ENCODE measurements at places on chromosomes 6 and 20.

GRCh38 chr6:167422934-167423333, 98.0 kb downstream of the TTLL2 start:
- DNase-seq: no peak

DNA sequence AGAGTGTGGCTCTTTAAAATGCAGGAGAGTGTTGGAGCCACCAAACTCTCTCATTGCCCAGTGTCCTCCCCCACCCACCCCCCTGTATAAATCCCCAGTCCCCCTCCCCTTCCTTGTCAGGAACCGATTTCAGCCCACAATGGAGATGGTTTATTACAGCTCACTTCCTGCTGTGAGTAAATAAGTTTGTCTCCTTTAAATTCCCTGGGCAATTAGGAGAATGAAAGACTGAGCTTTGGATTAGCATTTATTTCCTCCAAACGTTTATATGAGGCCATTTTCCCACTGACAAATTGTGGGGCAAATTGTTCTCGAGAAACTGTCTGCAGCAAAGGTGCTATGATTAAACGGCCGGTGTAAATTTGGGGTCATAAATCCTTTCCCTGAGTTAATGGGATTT, 128.8 kb downstream of the DHX35 start:
- DNase-seq: no peak

DNA sequence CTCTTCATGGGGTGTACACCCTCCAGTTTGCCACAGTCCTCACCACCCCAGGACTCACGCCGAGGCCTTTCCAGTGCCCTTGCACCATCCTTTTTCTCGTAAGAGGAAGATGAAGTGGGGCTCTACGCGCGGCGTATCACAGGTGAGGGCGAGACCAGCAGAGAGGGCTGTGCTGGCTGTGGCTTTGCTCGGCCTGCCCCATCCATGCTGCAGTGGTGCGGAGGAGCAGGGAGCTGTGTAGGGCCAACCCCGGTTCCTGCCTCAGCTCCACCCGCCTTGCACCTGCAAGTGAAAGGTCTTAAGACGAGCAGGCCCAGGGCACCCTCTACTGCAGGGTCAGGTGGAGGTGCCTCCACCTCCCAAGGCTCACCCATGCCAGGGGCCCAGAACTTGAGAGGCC, 24.1 kb downstream of the RBCK1 start:
- no peak for DNase-seq

GRCh38 chr6:149761438-149761837, 11.9 kb downstream of the PCMT1 start:
- no peak for DNase-seq

GRCh38 chr6:47817749-47818148, 35.9 kb downstream of the OPN5 start:
- no peak for DNase-seq

DNA sequence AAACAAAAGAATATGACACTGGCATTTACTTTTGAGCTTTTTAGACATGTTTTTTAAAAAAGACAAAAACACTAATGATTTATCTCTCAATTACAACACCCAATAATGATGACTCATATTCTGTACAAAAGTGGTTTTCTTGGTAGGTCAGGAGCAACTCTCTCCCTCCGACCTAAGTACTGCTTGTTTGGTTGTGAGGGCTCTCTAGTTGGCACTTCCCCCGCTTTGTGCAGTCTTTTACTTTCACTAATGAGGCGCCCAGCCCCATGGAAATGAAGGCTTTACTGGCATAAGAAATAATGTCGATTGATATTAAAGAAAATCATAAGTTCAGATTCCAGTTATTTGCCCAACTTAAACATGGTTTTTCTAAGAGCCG, 1.3 kb downstream of the KPNA5 start:
- peak; percentile 16 for DNase-seq

DNA sequence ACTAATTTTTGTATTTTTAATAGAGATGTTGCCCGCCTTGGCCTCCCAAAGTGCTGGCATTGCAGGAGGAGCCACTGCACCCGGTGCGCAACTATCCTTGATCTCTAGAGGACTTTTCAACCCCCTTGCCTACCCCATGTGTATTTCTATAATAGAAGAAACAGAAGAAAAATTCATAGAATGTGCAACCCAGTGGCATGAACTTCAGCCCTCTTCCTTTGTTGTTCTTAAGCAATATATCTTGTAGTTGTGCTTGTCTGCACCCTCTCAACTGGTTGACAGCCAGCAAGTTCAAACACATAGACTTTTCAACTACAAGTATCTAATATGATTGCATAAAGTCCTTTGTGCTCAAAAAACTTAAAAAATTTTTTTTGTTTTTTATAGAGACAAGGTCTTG, 72.3 kb upstream of the NCOA3 start:
- DNase-seq: no peak

DNA sequence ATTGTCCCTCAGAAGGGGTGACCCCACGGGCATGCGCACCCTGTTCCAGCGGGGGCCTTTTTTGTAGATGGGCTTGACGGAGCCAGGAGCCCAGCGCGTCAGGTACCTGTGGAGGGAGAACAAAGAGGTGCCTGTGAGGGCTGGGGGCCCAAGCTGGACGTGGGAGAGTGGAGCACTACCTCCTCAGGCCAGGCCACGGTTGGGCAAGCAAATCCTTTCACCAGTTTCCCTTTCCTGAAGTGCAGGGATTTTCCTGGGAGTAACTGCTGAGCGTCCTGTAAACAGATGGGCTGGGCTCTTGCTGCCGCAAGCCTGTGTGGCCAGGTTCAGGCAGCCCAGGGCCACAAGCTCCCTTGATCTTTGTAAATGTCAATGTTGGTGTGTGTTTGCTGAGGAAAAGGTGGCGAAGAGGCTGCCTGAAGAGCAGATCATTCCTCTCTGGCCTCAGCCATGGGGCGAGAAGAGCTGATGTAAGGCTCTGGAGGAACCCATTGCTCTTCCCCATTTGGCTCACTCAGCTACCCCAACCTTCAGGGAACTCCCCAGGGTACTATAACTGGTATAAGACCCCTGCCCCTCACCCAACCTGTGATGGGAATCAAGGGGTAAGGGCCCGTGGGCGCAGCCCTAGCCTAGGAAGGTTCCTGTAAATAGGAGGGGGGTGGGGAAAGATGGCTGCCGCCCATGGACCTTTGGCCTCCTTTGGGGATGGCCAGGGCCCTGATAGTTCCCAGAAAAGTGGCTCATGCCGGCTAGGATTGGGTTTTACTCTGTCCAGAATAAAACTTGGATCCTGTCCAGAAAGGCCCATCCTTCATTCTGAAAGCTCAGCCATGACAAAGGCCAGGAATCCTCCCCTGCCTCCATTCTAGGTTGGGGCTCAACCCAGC, 15.5 kb downstream of the MRPS18A start:
- DNase-seq: no peak

DNA sequence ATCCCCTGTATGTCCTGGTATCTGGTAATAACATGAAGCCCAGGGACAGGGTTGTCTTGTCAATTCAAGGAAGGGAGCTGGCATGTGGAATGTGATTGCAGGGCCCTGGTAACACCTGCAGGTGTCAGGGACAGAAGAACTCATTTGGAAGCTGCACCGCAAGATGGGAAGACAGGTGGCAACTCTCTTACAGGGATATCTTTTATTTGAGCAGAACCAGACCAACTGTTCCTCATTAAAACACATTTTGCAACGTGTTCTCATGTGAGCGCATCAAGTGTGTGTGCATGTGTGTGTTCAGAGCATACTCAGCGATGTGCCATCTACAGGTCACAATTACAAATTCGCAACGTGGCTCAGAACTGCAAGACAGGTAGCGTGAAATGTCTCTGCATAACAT, 370.9 kb upstream of the SOX4 start:
- no peak for DNase-seq

DNA sequence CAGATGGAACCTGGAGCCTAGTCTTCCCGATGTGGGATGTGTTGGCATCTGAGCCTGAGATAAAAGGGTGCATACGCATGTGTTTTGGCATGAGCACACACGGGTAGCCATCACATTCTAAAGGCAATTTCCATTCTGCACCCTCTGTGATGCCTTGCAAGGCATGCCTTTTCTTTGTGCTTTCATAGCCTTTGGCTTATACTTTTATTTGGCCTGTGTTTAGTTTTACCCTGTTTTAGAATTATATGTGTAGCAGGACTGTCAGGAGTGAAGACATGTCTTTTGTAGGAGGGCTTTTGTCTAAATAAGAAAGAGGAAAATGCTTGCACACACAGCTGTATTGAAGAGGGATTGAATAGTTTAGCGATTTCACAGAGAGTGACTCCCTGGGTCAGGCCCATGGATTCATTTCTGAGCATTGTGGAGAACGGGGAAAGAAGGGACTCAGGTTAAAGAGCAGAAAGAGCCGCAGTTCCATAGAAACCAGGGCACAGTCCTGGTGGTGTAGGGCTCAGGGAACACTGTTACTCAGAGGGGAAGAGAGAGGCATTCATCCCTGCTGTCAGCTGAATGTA, 530.2 kb downstream of the DHX35 start:
- no peak for DNase-seq

- peak; percentile 61 for DNase-seq
These were observed 1.1 kb downstream of the CITED2 start for GRCh38 chr6:139373154-139373927.
